ENCODE measurements at places on chromosomes 3 and 15.

DNA sequence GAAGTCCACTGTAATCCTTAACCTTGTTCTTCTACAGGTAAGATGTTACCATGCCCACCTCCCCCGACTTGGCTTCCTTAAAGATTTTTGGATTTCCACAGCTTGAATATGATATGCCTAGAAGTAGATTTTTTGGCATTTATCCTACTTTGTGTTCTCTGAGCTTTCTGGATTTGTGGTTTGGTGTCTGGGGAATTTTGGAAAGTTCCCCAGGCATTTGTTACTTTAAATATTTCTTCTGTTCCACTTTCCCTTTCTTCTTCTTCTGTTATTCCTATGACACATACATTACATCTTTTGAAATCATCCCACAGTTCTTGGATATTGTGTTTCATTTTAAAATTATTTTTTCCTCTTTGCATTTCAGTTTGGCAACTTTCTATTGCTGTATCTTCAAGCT, 122.1 kb upstream of the TMEM108 start:
- no peak for DNase-seq

DNA sequence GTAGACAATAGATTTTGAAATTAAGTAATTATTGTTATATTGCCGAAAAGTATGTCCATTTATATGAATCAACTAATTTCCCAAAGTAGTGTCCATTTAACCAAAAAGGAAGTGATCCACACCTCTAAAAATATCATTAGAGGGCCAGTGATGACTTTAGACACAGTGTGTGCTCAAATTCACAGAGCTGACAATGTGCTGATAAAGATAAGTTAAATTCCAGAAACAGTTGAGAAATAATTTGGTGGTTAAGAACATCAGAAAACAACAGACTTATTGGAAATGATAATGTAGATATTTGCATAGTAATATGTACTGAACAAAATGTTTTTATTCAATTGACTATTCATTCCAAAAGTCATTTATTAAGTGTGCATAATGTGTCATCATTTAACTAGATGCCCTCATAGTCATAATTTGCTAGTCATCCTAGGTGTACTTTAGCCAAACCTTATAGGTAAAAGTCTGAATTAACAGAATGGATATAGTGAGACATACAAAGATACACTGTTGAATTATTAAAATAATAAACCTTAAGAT, 230.2 kb upstream of the ADAMTS9 start:
- DNase-seq = no peak

GRCh38 chr3:140922634-140923033, 19.0 kb upstream of the SLC25A36 start:
- no peak for DNase-seq

DNA sequence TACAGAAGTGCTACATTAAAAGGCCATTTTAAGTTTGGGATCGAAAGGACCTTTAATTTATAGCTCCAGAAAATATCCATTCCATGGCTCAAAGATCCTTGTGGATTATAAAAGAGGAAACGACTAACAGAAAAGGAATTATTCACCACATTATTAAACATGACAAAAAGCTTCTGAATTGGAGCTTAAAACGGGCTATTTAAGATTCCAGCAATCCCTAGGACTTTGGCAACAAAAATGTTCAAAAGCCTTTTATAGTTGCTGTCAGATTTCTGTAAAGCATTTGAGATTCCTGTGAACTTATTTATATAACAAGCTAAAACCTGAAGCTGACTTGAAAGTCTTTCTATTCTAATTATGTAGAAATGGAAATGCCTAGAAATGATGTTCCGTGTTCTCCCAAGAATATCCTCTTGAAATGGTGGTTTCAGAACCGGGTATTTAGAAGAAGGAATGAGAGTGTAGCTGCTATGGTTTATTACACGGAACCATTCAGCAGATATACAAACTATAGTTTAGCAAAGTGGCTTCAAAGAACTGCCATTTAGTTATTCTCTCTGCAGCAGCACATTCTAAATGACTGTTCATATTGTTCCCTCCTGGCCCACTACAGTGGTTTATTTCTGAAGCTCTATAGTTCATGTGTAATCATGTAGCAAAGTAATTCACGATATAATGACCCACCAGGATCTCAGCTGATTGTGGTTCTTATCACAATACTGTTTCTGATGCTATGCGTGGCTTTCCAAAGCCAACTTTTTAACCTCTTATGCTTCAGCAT, 961.7 kb downstream of the FHIT start:
- DNase-seq = no peak

GRCh38 chr3:154142608-154143007, 21.4 kb downstream of the ARHGEF26 start:
- DNase-seq = no peak

GRCh38 chr3:124249038-124249437, 257.1 kb upstream of the ROPN1 start:
- DNase-seq = no peak

GRCh38 chr3:59572106-59572505, 522.3 kb upstream of the CFAP20DC start:
- no peak for DNase-seq

DNA sequence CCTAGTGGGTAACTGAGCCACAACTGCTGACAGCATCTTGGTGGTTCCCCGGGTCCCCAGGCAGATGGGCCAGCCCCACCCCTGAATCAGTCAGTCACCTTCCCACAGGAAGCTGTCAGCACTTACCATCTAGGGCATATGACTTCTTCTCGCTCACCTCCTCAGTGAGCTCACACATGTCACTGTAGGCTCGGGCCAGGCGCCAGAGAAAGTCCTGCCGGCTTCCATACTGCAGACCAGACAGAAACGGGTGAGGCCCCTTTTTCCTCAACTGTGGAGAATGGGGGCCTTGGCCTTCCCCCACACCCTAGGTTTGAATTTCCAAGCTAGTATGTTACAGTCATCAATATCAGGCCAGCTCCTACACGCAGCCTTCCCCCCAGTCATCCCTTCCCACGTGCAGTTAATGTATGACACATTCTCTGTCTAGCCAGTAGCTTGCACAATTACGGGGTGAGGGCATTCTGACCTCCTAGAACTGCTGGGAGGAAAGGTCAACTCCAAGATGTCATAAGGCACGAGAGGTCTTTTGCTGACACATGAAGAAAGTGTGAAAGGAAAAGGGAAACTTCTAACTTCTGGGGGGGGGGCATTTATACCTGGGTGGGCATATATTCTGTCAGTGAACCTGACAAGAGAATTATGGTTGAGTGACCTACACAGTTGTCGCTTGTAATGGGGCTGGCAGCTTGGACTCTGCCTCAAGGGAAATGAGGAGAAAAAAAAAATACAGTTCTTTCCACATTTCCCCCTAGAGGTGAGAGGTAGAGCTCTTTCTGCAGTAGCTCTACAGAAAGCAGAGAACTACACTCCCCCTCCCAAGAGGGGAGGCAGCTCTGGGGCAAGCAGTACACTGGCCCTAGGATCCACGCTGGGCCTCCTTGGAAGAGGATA, 10.9 kb downstream of the RMDN3 start:
- peak; percentile 56 for DNase-seq

GRCh38 chr3:98778852-98779413, 15.8 kb downstream of the ST3GAL6 start:
- DNase-seq = no peak

DNA sequence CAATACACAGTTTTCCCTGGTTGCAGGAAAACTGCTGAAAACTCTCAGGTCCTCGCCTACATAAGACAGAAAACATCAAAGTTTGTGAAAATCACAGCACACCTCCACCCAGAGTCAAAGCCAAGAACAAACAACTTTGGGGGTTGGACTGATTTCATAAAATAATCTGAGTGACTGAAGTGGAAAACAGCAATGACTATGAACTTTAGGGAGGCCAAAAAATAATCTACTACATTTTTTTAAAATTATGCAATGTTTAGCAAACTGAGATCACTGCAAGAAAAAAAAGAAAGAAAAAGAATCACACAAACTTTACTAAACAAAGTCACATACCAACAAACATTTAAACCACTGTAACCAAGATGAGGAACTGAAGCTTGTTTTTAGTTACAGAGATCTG, 15.9 kb upstream of the FOXP1 start:
- DNase-seq = no peak

DNA sequence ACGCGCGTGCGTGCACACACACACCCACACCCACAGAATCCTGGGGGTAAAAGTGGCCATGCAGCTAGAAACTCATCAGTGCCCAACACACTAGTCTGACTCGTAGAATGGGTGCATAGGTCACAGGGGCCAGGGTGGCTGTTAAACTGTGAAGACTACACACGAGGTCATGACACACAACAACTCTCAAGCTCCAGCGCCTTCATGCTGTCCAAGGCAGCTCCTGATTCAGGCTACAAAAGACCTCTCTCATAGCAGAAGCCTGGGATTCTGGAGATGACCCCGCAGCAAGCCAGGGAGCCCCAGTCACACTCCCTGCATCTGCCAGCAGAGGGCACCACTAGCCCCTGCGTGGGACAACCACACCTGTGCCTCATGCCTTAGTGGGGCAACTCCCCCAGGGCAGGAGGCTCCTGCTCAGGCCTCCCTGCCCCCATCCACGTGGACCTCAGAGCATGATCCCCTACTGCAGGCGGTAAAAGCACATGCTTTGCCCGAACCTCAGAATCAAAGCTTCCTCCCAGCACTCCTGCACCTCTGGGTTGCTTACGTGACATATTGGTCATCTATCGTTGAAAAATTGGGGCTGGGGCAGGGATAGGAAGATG, 93.1 kb downstream of the LRIG1 start:
- peak; percentile 87 for DNase-seq

- no peak for DNase-seq
These were observed 5.1 kb upstream of the RPL14 start for GRCh38 chr3:40452057-40452456.

- no peak for DNase-seq
These were observed 130.1 kb downstream of the DNAJB8 start for GRCh38 chr3:128336337-128337156.

GRCh38 chr15:69380726-69381105, 33.4 kb upstream of the KIF23 start:
- DNase-seq = no peak

GRCh38 chr3:52893723-52894122, 3.6 kb downstream of the STIMATE start:
- no peak for DNase-seq

DNA sequence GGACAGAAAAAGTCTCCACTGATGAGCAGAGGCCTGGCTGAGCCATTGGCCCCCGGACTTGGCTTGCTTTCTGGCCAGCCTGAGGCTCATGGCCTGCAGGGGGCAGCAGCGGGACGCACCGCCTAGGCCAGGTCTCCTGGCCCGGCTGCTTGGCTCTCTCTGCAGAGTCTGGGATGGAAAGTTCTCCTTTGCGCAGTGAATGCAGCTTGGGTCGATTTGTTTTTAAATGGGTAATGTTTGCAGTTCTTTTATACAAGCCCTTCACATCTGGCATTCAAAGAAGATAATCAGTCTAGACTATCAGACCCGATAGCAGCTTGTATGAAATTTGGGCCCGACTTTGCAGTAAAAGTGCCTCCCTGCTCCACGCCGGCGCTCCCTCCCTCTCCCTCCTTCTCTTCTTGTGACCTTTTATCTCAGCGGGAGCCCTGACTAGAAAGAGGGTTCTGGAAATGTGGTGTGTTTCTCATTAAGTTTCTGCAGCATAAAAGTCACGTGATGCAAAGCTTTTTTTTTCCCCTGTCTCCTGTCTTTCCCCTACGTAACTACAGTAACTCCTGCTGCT, 59.9 kb downstream of the ZNF621 start:
- DNase-seq = peak; percentile 83
